Activated T-helper 2 cell treated with anti-CD3 and anti-CD28 coated beads, Interferon-gamma antibody, Interleukin-2, Interleukin-4, amounts not matched to agents 10 μg/mL and 5 μg/mL and 100 μg/mL, durations not matched to agents 14 hours and 24 hours and 36 hours (primary cell): ENCODE measurements at places on chromosomes 7 and 10.

- DNase-seq: peak; percentile 11
Observed at GRCh38 chr7:87627634-87627994, 584 bp upstream of the RUNDC3B start.

GRCh38 chr7:51029131-51029530 is 246.4 kb upstream of the GRB10 start:
- no peak for DNase-seq

- DNase-seq: no peak
Observed at GRCh38 chr10:119630300-119630699, 20.9 kb upstream of the BAG3 start.

DNA sequence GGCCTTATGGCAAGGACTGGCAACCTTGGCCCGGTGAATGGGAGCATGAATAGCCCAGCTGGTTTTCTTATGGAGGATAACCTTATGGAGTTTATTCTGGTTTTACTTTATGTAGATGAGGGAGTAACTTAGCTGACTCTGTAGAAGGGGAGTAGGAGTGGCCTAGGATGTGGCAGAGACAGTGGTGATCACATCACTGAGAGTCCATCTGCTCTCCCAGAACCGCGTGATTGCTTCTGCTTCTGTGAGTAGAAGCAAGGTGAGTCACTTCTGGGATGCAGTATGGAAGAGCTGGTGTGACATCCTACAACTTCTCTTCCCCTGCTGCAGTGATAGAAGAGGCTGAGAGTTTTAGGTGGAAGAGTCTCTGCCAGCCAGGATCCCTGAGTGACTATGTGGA is 129.2 kb downstream of the RPS24 start:
- no peak for DNase-seq

DNA sequence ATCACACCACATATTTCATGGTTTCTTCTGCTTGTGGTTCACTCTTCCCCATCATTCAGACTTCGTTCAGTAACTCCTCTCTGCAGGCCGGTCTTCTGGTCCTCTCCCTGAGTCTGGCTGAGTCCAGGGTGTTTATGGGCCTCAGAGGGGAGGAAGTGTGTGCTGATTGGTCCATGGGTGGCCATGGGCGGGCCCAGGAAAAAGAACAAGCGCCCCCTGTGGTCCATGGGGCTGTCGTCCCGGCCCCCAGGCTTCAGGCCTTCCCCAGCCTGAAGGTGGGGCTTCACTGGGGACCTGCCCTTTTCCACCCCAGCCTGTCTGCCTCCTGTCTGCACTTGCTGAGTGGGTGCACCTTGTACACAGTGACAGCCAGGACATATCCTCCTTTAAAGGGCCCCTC is 123.7 kb downstream of the VIPR2 start:
- no peak for DNase-seq

- DNase-seq: no peak
Observed at GRCh38 chr7:29300649-29301048, 106.1 kb downstream of the CHN2 start.

DNA sequence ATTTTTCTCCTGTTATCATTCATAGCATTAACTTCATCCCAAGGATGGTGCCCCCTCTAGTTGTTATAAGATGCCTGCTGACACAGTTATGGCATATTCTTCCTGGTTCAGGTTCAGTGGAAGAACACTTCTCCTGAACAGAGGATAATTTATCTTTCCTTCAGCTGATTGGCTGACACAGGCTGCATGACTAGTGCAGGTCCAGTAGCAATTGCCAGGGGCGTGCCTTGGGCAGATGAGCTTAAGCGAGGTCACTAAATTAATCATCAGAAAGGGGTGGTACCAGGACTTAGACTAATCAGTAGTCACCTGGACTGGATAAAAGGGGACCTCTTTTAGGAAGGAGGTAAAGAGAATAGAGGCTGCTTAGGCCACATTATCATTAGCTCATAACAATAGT is 42.3 kb downstream of the BZW2 start:
- DNase-seq: no peak

DNA sequence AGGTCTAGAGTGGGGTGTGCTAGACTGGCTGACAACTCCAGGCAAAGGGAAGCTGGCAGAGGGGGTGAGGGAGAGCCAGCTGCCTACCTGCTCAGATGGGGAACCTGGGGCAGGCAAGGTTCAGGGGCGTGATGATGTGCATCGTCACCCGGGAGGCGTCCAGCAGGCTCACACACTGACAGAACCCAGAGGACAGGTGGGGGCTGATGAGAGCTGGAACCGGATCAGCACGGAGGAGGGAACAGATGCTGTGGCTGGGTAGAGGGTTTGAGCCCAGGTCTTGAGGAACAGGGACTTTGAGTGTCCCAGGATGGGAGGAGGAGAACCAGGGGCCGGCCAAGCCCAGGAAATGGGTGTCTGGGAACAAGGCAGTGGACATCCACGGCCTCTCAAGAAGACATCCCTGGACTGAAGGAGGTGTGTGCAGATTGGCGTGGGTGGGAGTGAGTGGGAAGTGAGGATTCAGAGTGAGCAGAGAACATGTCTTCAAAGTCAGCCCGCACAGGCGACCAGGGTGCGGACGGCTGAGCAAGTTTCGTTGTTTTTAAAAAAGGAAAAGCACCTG is 3.9 kb downstream of the RASGEF1A start:
- DNase-seq: no peak

DNA sequence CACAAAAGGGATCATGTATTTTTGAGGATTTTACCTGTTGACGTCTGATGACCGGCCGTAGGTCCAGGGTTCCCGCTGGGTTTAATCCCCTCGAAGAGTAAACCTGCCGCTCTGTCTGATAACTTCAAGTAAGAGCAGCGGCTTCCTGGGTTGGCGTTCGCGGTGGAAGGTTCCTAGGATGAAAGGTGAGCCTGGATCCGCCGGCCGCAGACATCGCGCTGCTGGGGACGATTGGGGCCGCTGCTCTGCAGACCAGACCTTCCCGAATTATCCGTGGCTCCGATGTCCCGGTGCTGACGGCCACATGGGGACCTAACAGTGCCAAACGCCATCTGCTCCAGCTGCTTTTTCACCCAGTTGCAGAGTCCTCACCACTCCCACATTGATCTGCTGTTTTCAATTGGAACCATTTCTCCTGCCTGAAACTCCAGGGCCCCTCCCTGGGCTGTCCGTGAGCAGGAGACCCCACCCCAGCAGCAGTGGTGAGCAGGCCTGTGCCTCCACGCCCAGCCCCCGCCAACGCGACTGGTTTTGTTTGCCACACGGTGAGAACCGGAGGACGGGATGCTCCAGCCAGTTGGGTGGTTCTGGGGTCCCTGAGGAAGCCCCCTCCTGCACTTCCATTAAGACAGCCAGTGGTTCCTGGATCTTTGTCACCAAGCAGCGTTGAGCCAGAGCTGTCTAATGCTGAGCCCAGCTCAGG is 12.2 kb upstream of the AP5Z1 start:
- DNase-seq: no peak

- no peak for DNase-seq
Observed at GRCh38 chr7:1566687-1567048, 3.2 kb downstream of the PSMG3 start.
